ENCODE measurements at places on chromosomes 4 and X.

- peak; percentile 40 for DNase-seq
These were observed 722 bp downstream of the SLC10A7 start for GRCh38 chr4:146520896-146521540.

DNA sequence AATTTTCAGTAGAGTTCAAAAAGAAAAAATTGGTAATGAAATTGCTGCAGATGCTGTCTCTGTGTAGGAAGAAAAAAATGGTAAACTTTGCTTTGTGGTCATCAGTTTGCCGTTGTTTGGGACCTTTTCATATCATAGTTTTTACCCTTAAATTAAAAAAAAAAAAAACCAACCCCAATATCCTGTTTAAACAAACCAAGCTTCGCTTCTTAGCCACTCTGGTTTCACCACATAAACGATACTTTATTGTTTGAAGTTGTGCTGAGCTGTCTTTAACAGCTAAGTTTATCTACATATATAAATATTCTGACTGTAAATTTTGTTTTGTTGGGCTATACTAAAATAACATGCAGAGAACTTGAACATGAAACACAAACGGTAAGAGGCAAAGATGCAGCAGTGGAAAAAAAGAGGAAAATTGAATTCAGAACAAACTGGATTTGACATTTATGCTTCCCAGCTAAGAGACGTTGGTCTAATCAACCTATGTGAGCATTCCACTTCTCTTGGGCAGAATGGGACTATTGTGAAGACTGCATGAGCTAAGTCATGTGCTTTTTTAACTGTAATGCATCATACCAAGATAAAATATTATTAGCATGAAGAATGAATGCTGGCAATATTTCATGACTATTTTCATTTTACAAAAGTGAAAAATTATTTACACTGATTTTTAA is 15.7 kb upstream of the H2AZ1 start:
- no peak for DNase-seq

GRCh38 chr4:80307774-80308465 is 27.6 kb upstream of the CFAP299 start:
- peak; percentile 72 for DNase-seq

DNA sequence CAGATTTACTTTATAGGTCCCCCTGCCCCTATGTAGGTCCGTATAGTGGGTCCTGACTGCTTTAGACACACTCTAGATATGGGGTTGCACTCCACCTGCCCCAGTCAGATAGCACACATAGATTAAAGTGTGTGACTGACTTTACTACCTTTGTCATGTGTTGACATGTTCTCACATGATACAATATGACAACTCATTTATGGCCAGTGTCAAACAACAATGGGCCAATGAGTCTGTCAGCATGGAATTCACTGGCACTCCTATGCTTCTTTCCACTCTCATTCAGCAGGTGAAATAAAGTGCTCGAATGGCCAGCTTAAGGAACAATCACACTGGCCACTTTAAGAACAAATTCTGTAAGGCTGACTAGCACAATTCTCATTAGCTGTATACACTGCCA is 23.8 kb upstream of the FMR1NB start:
- no peak for DNase-seq

- no peak for DNase-seq
These were observed 214.9 kb downstream of the GASK1B start for GRCh38 chr4:157957905-157958304.

GRCh38 chr4:74487771-74488170 is 42.8 kb downstream of the AREG start:
- no peak for DNase-seq

GRCh38 chr4:4677556-4678522 is 136.0 kb upstream of the STX18 start:
- DNase-seq = no peak

- DNase-seq = no peak
These were observed 90.0 kb downstream of the KDM6A start for GRCh38 chrX:44962944-44963343.

DNA sequence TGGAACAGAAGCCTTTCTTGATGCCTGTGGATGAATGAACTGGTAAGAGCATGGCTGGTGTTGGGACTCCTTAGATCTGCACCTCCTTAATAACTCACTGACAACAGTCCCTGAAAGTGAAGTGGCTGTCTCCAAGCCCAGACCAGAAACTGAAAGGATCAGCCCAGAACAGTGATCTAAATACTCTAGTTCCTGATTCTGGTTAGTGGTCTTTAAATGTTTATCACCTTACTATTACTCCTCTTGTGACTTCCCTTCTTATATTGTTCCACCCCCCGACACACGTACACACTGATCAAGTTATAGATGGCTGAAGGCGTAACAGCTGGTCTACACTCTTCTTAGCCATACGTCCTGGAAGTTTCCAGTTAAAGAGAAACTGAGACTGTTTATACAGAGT is 33.8 kb upstream of the ARMCX2 start:
- no peak for DNase-seq

DNA sequence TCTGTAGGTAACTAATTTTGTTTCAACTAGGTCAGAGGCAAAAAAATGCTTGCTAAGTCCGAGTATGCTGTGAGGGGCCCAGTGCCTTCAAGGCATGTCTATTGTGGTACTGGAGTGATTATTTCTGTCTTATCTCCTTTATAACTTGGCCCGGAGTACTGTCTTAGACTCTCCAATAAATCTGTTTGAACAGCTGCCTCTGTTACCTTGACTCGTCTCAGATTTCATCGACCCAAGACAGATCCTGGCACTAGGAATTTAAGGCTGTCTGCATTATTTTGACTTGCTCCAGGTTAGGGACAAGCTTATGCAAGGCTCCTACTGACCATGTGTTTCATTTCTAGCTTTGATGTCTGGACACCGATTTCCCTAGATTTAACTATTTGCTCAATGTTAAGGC is 41.1 kb upstream of the NKAP start:
- no peak for DNase-seq

- no peak for DNase-seq
These were observed 558.3 kb upstream of the GRIA3 start for GRCh38 chrX:122625821-122626220.

DNA sequence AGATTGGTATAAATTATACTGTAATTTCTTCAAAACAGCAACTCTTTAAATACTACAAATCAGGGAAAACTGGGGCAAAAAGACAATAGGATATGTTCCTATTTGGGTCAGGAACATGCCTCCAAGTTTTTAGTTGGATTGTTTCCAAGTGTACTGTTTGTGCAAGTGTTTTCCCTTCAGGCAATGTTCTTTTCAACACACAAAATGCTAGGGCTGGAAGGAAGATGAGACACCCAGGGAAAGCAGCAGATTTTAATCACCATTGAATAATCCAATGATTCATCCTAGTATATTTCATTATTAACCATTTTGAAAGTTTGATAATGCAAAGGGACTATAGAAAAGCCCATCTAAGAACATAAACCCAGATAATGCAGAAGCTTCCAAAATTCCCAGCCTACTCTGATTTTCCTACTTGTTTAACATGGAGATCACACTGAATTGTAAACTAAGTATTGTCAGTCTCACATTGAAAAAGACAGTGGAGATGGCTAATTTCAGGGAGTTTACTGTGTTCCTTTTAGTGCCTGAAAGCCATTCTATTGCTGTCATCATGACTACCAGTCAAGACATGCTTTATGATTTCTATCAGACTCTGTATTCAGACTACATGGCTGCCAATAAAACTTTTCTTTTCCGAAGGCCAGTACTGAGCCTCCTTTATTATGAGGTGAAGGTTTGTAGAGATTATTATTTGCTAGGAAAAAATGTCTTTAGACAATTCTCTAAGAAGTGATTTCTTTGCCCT is 38.6 kb downstream of the COL4A6 start:
- no peak for DNase-seq

DNA sequence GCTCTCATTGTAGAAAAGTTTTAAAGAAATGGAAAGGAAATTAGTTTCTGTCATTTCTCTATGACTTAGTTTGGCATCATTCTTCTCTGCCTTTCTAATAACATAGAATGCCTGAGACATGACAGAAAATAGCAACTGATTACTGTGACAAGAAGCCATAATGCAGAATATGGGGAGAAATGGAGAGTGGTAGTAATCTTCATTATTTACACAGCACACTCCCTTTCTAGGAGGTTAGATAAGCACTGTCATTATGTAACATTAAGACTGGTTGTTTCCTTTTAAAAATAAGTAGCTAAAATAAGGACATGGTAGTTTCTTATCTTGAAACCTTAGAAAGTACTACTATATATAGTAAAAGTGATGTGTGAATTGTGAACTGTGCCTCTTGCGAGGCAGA is 1227.9 kb upstream of the PABPC4L start:
- DNase-seq = no peak

- DNase-seq = peak; percentile 36
These were observed 2248.1 kb downstream of the ARAP2 start for GRCh38 chr4:33996075-33996718.

- no peak for DNase-seq
These were observed 1.9 kb downstream of the HUWE1 start for GRCh38 chrX:53684415-53685192.

- no peak for DNase-seq
These were observed 32.3 kb upstream of the OCIAD2 start for GRCh38 chr4:48938831-48939230.

- DNase-seq = no peak
These were observed 37.5 kb downstream of the PGRMC1 start for GRCh38 chrX:119273420-119274192.

DNA sequence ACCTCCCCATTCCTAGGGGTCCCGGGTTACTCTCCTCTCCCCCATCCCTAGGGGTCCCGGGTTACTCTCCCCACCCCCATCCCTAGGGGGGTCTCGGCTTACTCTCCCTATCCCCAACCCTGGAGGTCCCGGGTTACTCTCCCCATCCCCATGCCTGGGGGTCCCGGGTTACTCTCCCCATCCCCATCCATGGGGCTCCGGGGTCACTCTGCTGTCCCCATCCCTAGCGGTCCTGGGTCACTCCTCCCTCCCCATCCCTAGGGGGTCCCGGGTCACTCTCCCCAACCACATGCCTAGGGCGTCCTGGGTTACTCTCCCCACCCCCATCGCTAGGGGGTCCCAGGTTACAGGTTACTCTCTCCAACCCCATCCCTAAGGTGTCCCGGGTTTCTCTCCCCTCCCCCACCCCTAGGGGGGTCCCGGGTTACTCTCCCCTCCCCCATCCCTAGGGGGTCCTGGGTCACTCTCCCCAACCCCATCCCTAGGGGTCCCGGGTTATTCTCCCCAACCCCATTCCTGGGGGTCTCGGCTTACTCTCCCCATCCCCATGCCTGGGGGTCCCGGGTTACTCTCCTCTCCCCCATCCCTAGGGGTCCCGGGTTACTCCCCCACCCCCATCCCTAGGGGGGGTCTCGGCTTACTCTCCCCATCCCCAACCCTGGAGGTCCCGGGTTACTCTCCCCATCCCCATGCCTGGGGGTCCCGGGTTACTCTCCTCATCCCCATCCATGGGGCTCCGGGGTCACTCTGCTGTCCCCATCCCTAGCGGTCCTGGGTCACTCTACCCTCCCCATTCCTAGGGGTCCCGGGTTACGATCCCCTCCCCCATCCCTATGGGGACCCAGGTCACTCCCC is 821 bp downstream of the ASMTL start:
- no peak for DNase-seq

GRCh38 chrX:21658746-21659145 is 616 bp upstream of the KLHL34 start:
- no peak for DNase-seq

GRCh38 chr4:154456240-154456639 is 35.4 kb downstream of the DCHS2 start:
- DNase-seq = no peak

Measured in A172 (cell line).